ENCODE measurements at places on chromosomes 7 and 10. TPM values are rescaled to one million over a fixed set of nuclear protein-coding genes. Genes with fewer than 3 reads are reported as not detected.

The SAMD9 gene
- 12.2 TPM for total RNA-seq

- DNase-seq, result no peak
Measured at GRCh38 chr7:86818903-86819302, 175.2 kb downstream of the GRM3 start.

DNA sequence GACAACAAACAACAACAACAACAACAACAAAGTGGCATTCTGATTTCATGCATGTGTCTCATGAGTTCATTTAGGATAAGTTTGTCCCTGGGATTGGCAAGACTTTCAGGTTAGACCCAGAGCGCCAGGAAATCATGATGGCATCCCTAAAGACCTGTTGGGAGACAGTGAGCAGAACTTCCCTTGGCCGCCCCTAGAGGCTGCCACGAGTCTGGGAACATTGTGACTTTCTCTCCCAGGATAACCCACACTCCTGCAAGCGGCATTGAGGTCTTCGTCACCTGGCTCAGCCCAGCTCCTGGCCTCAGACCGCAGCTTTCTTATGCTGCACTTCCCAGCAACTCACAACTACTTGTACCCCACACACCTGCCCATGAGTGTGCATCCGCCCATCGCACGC, 80.5 kb upstream of the RNF32 start:
- DNase-seq, result no peak

- DNase-seq, result no peak
Measured at GRCh38 chr10:77501846-77502261, 135.8 kb downstream of the KCNMA1 start.

- no peak for DNase-seq
Measured at GRCh38 chr10:85764108-85764507, 602.5 kb downstream of the GRID1 start.

- no peak for DNase-seq
Measured at GRCh38 chr10:3287572-3288445, 115.2 kb upstream of the PITRM1 start.

The CLRN3 gene
- 0.17 TPM for total RNA-seq

GRCh38 chr7:31744294-31744874, 57.4 kb downstream of the PPP1R17 start:
- peak; percentile 96 for DNase-seq

GRCh38 chr7:9028012-9028411, 594.6 kb downstream of the NXPH1 start:
- DNase-seq, result no peak

GRCh38 chr10:101614663-101615524, 26.8 kb downstream of the DPCD start:
- no peak for DNase-seq

The CASP2 gene
- 17.6 TPM for total RNA-seq

GRCh38 chr10:71218651-71219050, 6.3 kb downstream of the UNC5B start:
- no peak for DNase-seq

The SPDYE16 gene
- total RNA-seq, result not detected

DNA sequence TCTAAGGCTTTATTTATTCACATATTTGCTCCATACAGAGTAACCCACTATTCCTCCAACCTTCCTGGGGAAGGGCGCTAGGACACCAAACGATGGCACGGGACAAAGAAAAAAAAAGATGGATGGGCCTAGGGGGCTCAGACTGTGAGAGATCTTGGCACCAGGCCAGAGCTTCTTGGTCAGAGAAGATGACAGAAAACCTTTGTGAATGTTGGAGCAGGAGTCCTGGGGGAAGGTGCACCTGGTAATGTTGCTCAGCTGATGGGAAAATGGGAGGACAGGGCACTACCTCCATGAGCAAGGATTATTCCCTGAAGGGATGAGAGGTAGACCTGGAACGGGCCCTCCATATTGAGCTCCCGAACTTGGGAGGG, 1.4 kb upstream of the SH3PXD2A start:
- no peak for DNase-seq

GRCh38 chr10:98266647-98267046, 1.3 kb downstream of the LOXL4 start:
- no peak for DNase-seq

The PLAC9 gene
- 7.6 TPM for total RNA-seq

DNA sequence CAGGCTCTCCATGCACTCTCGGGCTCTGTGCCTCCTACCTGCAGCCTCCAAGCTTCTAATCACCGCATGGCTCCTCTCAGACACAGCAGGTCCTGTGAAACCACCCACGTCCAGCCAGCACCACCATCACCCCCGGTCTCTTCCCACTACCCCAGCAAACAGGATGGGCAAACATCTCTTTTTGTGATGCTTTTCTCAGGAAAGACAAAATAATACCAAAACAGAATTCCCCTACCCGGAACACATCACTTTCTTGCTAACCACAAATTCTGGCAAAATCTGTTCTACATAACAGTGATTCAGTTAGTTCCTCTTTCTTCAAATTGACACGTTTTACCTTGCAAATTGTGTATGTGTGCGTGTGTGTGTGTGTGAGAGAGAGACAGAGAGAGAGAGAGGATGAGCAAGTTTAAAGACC, 6.5 kb downstream of the SNX8 start:
- no peak for DNase-seq
